ENCODE measurements at places on chromosomes 5 and 9.
A peak's percentile ranks its signal among the peaks of the same experiment; 100 is the strongest.

DNA sequence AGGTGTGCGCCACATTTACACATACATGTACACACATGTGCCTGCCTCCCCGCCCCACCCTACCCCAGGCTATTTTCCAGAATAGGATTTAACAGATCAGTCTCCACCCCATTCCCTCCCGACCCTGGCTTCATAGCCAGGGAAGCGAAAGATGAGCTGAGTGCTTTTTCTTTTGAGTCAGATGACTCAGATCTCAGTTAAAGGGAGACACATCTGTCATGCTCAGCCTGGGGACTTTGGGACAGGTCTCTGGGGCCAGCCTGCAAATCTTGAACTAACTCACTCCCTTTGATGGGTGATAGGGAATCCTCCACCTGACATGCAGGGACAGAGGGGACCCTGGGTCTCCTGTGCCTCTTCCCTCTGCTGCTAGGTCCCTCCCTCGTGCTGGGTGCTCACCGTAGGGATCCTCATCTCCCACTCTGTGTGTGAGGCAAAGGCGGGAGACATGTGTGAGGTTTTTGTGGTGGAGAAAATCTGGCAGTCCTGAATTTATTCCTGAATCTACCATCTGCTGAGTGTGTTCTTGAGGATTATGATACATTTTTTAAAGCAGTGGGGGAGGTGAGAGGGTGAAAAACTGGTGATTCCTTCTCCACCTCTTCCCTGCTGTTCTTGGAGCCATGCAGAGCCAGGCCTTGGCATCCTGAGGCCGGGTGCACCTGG is 37.7 kb downstream of the NEUROG1 start:
- no peak for DNase-seq

GRCh38 chr9:71737455-71737854 is 30.9 kb downstream of the CEMIP2 start:
- DNase-seq = no peak

DNA sequence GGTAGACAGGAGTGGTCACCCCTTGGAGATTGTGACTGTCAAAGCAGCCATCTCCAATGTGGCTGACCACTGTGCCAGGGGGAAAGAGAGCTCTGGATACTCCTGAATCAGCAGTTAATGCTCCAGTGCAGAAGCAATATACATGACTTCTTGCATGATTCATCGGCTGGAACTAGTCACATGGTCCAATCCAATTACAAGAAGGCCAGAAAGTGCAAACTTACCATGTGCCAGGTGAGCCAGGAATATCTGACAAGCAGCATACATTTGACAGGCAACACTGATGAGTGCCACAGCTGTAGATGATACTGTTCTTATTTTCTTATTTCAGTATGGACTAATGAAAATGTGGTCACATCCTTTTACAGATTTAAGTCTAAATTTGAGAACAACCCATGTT is 440.0 kb upstream of the MPDZ start:
- DNase-seq = no peak

- DNase-seq = peak; percentile 45
These were observed 138.1 kb downstream of the ATPSCKMT start for GRCh38 chr5:10111571-10111970.

GRCh38 chr5:73160239-73160671 is 12.7 kb upstream of the TMEM174 start:
- DNase-seq = no peak

DNA sequence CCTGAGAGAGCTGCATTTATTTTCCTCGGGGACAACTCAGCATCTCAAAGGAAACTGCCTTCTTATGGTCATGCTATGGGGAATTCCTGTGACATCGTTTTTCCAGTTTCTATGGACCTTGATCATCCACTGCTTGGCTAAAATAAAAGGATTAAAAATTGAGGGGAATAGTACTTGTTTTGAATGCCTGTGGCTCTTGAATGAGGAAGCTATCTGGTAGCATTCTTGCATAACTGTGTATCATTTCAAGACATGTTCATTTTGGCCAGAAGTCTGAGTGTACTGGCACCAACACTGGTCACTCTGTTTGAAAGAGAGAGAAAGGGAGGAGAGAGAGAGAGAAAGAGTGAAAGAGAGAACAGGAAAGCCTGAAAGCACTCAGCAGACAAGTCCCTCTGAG is 116.7 kb downstream of the DOCK2 start:
- DNase-seq = peak; percentile 83

GRCh38 chr5:7010591-7010990 is 297.4 kb downstream of the TENT4A start:
- DNase-seq = no peak

GRCh38 chr5:170315154-170315553 is 17.6 kb upstream of the LCP2 start:
- no peak for DNase-seq

DNA sequence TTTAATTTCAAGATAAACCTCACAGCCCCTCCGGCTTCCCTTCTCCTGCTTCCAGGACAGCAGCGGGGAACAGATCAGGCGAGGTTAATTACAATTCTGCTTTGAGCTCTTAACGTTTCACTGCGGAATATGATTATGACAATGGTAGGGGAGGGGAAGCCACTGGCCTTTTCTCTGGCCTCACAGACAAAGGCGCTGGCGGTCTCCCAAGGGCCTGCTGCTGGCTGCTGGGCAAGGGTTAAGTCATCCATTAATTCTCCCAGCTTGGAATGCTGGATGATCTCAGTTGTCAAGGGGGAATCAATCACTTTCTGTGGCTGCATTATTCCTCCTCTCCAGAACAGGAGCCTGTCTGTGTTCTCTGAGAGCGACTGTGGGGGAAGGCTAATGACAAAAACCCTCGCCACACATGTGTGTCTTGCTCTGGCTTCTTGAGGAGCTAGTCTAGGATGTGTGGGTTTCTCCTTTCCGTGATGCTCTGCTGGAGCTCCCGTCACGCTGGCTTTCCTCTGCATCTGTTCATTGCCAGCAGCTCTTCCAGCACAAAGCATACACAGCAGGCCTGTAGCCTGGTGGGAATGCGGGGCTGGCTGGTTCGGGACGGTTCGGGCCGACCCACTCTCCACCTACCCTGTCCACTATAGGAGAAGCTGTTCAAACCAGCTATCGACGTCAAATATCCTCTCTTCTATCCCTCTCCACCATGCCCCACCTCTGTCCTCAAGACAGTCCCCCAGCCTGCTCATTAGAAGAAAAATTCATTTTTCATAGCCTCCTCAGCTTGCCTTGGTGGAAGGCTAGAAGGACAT is 82.8 kb downstream of the DCP2 start:
- no peak for DNase-seq

GRCh38 chr5:139358064-139358463 is 16.4 kb downstream of the PAIP2 start:
- no peak for DNase-seq

GRCh38 chr5:169100735-169101075 is 200.2 kb downstream of the SLIT3 start:
- peak; percentile 30 for DNase-seq

GRCh38 chr9:89319015-89319905 is 960 bp downstream of the SECISBP2 start:
- DNase-seq = no peak

DNA sequence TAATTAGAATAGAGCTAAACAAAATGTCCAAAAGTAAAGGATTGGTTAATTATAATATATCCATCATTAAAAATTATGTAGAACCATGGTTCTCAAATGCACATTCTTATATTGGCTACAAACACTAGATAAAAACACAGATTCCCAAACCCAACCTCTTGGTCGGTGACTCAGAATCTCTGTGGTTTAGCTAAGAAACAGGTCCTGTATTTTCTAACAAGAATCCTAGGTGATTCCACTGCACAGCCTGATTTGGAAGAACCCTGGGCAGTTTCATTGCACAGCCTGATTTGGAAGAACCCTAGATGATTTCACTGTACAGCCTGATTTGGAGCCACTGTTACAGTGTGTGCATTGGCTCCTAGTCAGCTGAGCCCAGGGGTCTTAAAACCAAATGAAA is 67.9 kb downstream of the KIAA1958 start:
- DNase-seq = no peak

GRCh38 chr5:126368239-126368812 is 54.9 kb upstream of the GRAMD2B start:
- DNase-seq = no peak

DNA sequence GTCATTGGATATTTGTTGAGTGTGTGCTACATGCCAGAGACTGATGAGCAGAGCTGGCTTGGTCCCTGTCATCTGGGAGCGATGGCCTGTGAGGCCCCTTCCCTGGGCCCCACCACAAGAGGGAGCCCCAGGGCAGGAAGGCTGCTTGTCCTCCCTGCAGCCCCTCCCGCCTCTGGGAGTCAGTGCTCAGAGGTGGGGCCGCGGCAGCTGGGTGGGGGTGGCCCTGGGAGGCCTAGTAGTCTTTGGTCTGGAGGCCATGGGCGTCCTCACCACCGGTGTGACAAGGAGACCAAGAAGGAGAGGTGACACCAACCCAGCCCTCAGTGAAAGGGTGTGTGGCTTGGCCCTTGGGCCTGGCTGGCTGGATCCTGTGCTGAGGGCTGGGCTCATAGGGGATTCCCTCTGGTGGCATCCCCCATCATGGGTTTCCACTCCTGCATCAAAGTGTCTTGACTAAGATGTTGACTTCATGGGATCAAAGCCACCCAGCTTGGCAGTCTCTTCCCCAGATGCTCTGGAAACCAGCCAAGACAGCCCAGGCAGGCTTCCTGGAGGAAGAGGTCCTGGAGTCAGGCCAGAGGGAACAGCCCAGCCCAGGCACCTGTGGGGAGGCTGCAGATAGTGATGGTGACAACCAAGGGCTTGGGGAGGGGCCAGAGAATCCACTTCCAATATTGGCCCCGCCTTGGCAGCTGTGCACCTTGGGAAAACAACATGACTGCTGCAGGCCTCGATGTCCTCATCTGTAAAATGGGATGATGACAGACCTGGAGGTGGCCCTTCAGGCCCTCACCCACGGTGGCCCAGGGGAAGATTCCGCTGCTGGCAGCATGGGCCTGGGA is 166.7 kb downstream of the GAPVD1 start:
- DNase-seq = no peak

- no peak for DNase-seq
These were observed 29.5 kb upstream of the OSMR start for GRCh38 chr5:38816083-38817030.

- peak; percentile 53 for DNase-seq
These were observed 132.9 kb downstream of the SIL1 start for GRCh38 chr5:139065306-139065705.

GRCh38 chr5:6365977-6366590 is 12.3 kb downstream of the MED10 start:
- DNase-seq = no peak

DNA sequence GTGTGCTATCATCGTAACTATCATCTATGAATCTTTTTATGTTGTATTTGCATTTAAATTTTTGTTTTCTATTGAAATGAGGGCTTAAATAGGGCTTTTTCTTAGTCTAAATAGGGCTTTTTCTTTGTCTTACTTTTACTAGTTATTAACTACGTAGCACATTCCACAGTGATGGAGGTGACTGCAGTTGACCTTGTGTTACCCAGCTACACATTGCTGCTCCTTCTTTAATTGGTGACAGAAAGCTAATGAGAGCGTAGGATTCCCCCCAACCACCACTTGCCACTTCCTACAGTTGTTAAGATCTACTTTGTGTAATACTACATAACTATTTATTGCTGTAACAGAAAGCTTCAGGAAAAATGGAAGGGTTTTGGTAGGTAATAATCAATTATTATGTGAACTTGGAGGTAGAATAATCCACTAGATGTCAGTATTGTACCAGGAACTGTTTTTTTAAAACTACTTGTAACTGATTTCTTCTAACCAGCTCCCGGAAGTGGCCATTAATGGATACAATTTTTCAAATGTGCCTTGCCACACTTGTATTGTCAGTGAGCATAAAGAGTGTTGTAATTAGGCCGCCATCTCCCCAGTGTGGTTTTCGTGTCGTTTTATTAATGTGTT is 18.0 kb downstream of the MTRR start:
- DNase-seq = peak; percentile 64

GRCh38 chr5:12896086-12896485 is 991.8 kb upstream of the CTNND2 start:
- DNase-seq = no peak

DNA sequence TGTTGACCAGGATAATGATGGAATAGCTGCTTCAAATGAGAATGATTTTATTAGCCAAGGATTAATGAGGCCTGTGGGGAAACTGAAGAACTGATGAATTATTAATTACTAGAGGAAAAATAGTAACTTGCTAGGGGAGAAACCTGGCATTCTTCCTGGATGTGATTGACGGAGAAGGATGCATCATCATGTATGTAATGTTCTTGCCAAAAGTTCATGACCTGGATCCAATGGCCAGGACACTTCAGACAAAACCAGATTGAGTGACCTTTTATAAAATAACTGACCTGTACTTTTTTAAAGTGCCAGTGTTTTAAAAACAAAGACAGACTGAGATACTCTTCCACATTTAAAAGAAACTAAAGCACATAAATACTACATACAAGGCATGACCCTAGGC is 23.7 kb downstream of the KIAA1191 start:
- peak; percentile 11 for DNase-seq

GRCh38 chr5:89069591-89069990 is 186.6 kb upstream of the MEF2C start:
- no peak for DNase-seq

DNA sequence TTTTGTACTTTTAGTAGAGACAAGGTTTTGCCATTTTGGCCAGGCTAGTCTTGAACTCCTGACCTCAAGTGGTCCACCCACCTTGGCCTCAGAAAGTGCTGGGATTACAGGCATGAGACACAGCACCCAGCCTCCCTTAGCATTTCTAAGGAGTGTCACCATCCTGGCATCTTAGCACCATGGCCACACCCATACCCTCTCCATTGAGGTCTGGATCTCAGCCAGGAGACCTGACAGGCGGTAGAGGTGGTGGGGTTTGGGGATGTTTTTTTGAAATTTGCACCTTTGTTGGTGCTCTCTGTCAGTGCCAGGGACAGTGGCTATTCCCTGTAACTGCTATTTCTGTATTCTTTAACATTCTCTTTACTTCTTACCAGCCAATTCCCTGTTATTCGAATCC is 72.5 kb downstream of the TRIM36 start:
- no peak for DNase-seq

GRCh38 chr5:128777052-128777451 is 188.2 kb upstream of the SLC27A6 start:
- DNase-seq = no peak

DNA sequence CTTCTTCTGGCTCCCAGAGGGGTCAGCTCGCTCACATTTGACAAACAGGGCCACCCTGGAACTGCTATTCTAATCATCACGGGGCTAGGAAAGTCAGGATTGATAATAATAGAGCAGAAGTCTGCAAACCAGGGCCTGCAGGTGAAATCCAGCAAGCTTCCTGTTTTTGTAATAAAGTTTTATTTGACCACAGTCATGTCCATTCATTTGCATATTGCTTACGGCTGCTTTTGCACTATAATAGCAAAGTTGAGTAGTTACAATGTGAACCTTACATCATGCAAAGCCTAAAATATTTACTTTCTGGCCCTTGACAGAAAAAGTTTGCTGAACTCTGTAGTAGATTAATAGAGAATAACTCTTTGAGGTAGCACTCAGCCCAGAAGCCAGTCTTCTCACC is 63.2 kb upstream of the CTXN3 start:
- DNase-seq = no peak

- DNase-seq = no peak
These were observed 458.5 kb downstream of the IRX1 start for GRCh38 chr5:4054092-4054491.

DNA sequence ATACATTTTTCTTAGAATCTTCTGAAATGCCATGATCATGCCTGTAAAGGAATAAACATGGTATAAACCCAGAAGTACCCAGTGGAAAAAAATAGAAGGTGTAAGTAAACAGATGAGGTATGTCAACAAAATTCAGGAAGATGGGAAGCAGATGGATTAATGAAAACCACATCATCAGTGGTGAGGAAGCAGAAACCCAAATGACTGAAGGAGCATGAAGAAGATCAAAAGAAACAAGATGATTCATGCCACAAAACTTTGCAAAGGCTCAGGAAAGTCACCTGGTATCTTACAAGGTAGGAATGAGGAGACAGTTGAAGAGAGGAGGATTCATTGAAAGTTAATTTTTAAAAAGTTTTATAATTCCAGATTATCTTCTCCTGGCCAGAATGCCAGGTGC is 132.8 kb upstream of the PAPPA start:
- DNase-seq = no peak
